Activated CD4-positive, alpha-beta T cell treated with anti-CD3 and anti-CD28 coated beads, Interleukin-2, amount 50 U/mL, for 16 hours (primary cell): ENCODE measurements at places on chromosomes 6 and 20.

- DNase-seq, result peak; percentile 48
Observed at GRCh38 chr6:158793432-158793831, 25.7 kb downstream of the EZR start.

- DNase-seq, result no peak
Observed at GRCh38 chr20:51768759-51769517, 748 bp upstream of the ATP9A start.

GRCh38 chr6:11467364-11467763 lies 70.2 kb upstream of the TMEM170B start:
- DNase-seq, result no peak

DNA sequence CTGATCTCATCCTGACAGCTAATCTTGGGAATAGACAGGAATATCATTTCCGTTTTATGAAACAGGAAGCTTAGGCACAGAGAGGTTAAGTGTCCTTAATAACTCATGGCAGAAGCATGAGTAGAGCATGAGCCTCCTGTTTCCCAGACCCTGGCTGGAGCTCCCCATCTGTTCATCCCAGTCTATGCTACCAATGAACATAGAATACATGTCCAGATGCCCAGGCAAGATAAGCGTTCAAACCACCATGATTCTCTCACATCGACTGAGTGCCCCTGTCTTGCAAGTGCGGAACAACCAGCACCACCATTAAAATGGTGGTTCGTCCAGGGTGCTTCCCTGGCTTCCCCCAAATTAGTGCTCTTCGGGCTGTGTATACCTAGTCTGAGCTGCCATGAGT lies 217.1 kb downstream of the FARS2 start:
- DNase-seq, result no peak

GRCh38 chr6:129672881-129673631 lies 36.9 kb downstream of the ARHGAP18 start:
- peak; percentile 81 for DNase-seq

- DNase-seq, result no peak
Observed at GRCh38 chr6:63783096-63783495, 147.5 kb downstream of the PHF3 start.

- DNase-seq, result no peak
Observed at GRCh38 chr20:31474758-31475427, at the start of the genes DEFB124 and REM1. Gene DEFB124, minus strand, starts transcription at chr20:31475127. Its CDS starts 2,114 bp downstream, at chr20:31473013. Gene REM1, plus strand, starts transcription at chr20:31475288. Its CDS starts 1,158 bp downstream, at chr20:31476446.

DNA sequence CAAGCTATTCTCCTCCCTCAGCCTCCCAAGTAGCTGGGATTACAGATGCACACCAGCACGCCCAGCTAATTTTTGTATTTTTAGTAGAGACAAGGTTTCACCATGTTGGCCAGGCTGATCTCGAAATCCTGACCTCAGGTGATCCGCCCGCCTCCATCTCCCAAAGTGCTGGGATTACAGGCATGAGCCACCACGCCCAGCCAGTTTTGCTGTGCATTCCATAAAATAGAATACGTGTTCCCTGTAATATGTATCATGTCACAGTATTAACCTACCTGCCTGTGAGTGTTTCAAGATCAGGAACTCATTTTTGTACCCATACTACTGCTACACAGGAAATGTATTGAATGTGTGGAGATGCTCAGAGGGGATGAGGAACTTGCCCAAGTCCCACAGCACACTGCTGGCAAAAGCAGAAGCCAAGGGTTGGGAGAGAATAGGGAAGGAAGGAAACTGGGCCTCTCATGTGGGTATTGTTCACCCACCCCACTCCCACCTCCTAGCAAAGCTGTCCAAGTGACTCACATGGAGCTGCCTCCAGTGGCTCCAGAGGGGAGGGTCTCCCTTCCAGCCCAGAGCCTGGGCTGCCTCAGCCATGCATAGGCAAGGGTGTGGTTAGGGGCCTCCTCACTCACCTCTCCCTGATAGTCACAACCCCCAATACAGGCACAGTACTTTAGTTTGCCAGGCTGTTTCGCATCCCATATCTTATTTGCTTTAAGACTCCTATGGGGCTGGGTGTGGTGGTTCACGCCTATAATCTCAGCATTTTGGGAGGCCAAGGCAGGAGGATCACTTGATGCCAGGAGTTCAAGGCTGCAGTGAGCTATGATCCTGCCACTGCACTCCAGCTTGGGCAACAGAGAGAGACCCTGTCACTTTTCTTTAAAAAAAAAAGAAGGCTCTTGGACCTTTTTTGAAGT lies 9.4 kb downstream of the HM13 start:
- no peak for DNase-seq

DNA sequence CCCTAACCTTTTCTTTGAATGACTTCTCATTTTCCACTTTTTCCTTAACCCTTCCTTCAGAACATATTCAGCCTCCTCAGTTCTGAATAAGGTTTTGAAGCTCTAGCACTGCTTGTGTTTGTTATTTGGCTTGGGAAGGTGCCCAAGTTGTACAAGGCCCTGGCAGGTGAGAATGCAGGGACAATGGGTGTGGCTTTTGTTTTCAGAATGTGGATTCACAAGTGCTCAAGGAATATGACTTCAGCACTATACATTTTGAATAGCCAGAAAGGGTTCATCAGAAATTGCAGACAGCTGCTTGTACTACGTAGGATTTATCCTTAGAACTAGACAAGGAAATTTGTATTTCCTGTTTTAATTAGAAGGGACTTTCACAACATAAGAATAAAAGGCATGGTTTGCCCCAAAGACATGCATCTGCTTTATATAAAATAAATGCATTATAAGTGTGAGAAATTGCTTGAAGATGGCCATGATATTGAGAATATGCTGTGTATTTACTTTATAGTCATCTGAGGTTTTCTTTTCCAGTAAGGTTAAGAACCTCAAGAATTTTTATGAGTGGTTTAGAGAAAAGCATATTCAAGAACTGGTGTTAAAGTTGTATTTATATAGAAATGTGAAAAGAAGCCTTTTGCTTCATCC lies 29.3 kb upstream of the PRDM1 start:
- DNase-seq, result no peak

DNA sequence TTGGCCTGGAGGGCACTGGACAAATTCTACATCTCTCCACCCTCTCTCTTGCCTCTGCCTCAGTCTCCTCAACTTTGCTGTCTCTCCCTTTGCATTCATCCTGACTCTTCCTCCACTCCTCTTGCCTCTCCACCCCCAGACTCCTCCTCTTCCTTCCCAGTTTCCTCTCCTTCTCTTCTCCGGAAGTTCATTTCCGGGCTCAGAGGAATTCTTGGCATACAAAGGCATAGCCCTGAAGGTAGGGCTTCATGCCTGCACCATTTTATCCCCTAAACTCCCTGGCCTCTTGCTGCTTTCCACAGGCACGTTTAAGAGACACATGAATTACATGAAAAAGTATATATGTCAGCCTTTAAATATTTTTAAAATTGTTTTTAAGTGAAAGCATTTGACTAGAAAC lies 10.6 kb downstream of the BFSP1 start:
- no peak for DNase-seq

- no peak for DNase-seq
Observed at GRCh38 chr6:88574031-88574430, 389.4 kb downstream of the RNGTT start.

GRCh38 chr6:108884211-108885059 lies 36.2 kb downstream of the ARMC2 start:
- no peak for DNase-seq

- no peak for DNase-seq
Observed at GRCh38 chr6:42236682-42237473, 19.2 kb upstream of the MRPS10 start.
